ENCODE measurements at places on chromosomes 16 and 17.

GRCh38 chr17:29207975-29208374 lies 27.8 kb upstream of the MYO18A start:
- H3K27ac ChIP-seq, result no peak overlapping the region
- H3K27me3 ChIP-seq, result no peaks in the 10 kb centered on the region
- no peak for DNase-seq
- H3K4me3 ChIP-seq, result no peak overlapping the region
- no peaks in the 10 kb centered on the region for H3K4me1 ChIP-seq

GRCh38 chr16:59342669-59343068 lies 608.6 kb upstream of the GOT2 start:
- H3K27ac ChIP-seq, result no peak overlapping the region
- H3K4me1 ChIP-seq, result no peaks in the 10 kb centered on the region
- no peak overlapping the region for H3K4me3 ChIP-seq

DNA sequence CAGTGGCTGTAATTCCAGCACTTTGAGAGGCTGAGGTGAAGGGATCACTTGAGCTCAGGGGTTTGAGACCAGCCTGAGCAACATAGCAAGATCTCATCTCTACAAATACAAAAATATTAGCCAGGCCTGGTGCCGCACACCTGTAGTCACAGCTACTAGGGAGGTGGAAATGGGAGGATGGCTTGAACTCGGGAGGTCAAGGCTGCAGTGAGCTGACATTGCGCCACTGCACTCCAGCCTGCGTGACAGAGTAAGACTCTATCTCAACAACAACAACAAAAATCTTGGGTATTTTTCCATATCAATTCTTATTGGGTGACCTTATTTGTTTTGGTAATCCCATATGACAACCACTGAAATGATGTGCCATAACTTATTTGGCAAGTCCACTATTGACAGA lies 52.6 kb downstream of the SCNN1G start:
- no peaks in the 10 kb centered on the region for H3K36me3 ChIP-seq
- no peak overlapping the region for H3K4me3 ChIP-seq
- H3K27ac ChIP-seq, result no peak overlapping the region
- DNase-seq, result no peak

GRCh38 chr16:61892531-61892930 lies 143.7 kb downstream of the CDH8 start:
- no peaks in the 10 kb centered on the region for H3K4me1 ChIP-seq
- no peaks in the 10 kb centered on the region for H3K36me3 ChIP-seq
- no peak overlapping the region for H3K4me3 ChIP-seq
- H3K27me3 ChIP-seq, result no peaks in the 10 kb centered on the region

DNA sequence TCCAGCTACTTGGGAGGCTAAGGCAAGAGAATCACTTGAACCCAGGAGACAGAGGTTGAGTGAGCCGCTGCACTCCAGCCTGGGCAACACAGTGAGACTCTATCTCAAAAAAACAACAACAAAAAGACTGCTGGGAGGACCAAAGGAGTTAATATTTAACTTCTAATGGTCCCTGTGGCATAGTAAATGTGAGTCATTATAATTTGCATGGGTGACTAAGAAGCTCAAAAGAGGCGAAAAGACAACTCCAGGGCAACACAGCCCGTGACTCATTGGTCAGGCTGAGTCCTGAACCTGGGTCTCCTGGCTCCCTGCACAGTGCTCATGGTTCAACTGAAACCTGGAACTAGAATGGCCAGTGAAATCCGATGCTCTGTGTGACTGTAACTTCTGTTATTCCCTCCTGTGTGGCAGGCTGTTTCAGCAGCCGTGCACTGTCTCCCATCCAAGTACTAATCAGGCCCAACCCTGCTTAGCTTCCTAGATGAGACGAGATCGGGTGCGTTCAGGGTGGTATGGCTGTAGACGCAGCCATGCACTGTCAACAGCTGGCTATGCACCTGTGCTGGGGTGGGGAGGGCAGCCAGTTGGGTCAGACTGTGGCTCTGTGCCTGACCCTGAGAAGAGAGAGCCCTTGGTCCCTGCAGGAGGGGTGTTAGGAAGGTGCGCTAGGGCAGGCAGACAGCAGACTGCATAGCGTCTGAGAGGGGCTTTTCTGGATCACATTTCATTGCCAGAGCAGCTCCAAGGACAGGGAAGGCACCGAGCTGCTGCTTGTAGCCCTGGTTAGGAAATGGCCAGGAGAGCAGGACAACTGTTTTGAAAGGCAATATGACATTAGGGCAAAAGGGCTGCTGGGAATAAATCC lies 14.5 kb upstream of the GPRC5C start:
- DNase-seq, result no peak
- H3K27ac ChIP-seq, result no peak overlapping the region
- no peak overlapping the region for H3K4me3 ChIP-seq
- no peaks in the 10 kb centered on the region for H3K27me3 ChIP-seq
- H3K36me3 ChIP-seq, result no peaks in the 10 kb centered on the region
- no peaks in the 10 kb centered on the region for H3K4me1 ChIP-seq

- no peak overlapping the region for H3K4me3 ChIP-seq
- no peak overlapping the region for H3K27ac ChIP-seq
- H3K27me3 ChIP-seq, result no peaks in the 10 kb centered on the region
- H3K4me1 ChIP-seq, result no peaks in the 10 kb centered on the region
- peaks cover 4% of the 10 kb centered on the region for H3K36me3 ChIP-seq
Observed at GRCh38 chr17:37024181-37024637, 75.5 kb downstream of the AATF start.

All from pancreas (tissue), 10 donors.